ENCODE measurements at places on chromosomes 16 and 17.

DNA sequence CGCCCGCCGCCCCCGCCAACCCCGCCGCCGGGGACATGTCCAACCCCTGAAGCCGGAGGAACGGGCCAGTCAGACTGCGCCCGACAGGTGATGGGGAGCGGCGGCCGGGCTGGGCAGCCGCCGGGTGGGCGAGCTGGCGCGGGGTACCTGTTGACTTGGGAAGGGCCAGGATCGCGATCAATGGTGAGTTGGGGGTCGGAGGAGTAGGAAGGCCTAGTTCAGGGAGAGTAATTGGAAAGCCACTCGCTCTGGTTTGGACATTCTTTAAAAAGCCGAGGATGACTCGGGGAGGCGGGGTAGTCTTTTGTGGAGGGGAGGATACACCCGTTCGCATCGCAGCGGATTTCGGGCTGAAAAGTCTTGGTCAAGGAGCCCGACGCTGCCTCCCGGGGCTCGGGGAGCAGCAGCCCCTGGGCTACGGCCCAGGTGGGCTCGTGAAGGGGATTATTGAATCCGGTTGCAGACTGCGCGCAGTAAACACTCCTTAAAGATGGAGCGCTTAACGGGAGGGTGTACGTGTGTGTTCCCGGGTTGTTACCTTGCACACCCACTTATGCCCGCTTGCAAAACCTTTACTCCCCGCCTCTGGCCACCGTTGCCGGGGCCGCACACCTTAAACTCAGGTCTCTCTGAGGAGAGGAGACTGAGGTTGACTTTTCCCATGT lies 123.8 kb downstream of the GOSR1 start:
- peak; percentile 3 for DNase-seq

GRCh38 chr16:81625544-81626153 lies 153.4 kb upstream of the PLCG2 start:
- DNase-seq = no peak

- no peak for DNase-seq
These were observed 13.4 kb downstream of the OSBPL7 start for GRCh38 chr17:47808036-47808829.

DNA sequence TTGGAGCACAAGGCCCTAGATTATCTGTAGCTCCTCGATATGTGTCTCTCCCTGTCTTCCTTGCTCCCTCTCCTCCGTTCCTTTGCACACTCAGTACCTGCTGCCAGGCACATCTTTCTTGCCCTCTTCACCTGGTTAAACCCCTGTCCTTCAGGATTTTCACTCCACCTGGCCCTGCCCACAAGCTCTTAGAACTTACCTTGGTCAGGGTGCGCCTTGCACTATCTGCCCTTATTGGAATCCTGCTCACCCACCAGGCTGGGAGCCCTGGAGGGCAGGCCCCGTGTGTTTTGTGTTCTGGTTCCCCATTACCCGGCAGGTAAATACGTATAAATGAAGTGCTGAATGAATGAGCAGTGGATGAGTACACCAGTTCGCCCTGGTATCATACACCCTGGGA lies 54.6 kb downstream of the MARCHF10 start:
- DNase-seq = no peak

- DNase-seq = no peak
These were observed 55.1 kb upstream of the LGALS9 start for GRCh38 chr17:27575912-27576252.

GRCh38 chr17:859824-860195 lies 77.7 kb downstream of the MRM3 start:
- DNase-seq = no peak

- DNase-seq = no peak
These were observed 24.9 kb downstream of the CCL4 start for GRCh38 chr17:36128411-36128978.

GRCh38 chr17:71803656-71804284 lies 317.1 kb upstream of the SOX9 start:
- DNase-seq = no peak

- no peak for DNase-seq
These were observed 7.4 kb downstream of the ZNF594 start for GRCh38 chr17:5184288-5184687.

GRCh38 chr17:72977771-72978417 lies 114.6 kb downstream of the SLC39A11 start:
- DNase-seq = no peak

- DNase-seq = no peak
These were observed 5.0 kb upstream of the ADGRG1 start for GRCh38 chr16:57623251-57624043.

GRCh38 chr17:8345951-8346665 lies 6.5 kb downstream of the ODF4 start:
- no peak for DNase-seq

GRCh38 chr16:11597235-11598095 lies 10.7 kb upstream of the LITAF start:
- DNase-seq = no peak

DNA sequence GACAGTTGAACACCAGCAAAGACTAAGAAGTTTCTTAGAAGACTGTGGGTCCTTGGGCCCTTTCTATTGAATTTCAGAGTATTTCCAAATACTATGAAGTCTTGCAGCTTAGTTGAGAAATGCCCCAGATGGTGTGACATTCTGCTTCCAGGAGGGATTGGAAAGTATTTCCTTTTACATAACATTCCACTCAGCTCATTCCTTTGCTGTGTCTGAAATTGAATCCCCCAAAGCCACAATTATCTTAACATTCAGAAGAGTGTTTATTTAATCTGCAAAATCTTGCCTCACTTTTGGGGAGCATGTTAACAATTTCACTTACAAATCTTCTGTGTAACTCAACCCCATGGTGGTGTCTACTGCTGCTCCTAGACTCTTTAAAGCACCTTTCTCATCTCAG lies 307.7 kb downstream of the WWOX start:
- DNase-seq = no peak

- no peak for DNase-seq
These were observed 277.1 kb downstream of the CEP112 start for GRCh38 chr17:65914784-65915342.

- DNase-seq = no peak
These were observed 102.3 kb downstream of the NPIPB11 start for GRCh38 chr16:29304251-29304650.

- no peak for DNase-seq
These were observed 17.5 kb downstream of the SLFN12L start for GRCh38 chr17:35519906-35520442.

DNA sequence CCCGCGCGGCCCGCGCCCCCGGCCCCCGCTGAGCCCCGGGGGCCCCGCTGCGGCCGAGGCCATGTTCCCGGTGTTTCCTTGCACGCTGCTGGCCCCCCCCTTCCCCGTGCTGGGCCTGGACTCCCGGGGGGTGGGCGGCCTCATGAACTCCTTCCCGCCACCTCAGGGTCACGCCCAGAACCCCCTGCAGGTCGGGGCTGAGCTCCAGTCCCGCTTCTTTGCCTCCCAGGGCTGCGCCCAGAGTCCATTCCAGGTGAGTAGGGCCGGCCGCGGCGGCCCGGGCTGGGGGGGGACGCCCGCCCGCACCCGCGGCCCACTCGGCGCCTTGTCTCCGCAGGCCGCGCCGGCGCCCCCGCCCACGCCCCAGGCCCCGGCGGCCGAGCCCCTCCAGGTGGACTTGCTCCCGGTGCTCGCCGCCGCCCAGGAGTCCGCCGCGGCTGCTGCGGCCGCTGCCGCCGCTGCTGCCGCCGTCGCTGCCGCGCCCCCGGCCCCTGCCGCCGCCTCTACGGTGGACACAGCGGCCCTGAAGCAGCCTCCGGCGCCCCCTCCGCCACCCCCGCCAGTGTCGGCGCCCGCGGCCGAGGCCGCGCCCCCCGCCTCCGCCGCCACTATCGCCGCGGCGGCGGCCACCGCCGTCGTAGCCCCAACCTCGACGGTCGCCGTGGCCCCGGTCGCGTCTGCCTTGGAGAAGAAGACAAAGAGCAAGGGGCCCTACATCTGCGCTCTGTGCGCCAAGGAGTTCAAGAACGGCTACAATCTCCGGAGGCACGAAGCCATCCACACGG lies 504 bp downstream of the MAZ start:
- no peak for DNase-seq

DNA sequence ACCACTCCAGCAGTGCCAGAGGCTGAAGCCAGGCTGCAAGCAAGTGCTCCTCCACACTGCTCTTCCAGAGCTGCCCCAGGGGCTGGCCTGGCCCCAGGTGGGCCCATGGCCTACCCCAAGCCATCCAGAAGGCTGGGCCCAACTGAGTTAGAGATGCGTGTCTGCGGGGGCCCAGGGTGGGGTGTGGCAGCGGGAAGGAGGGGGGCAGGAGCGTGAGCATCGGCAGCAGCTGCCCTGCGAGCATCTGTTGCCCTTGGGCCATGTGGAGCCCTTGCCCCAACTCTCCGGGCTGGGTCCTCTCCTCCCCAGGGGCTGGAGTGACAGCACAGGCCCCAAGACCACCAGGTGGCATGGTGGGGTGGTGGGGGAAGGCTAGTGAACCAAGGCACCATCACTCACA lies 7.3 kb upstream of the SREBF1 start:
- no peak for DNase-seq

DNA sequence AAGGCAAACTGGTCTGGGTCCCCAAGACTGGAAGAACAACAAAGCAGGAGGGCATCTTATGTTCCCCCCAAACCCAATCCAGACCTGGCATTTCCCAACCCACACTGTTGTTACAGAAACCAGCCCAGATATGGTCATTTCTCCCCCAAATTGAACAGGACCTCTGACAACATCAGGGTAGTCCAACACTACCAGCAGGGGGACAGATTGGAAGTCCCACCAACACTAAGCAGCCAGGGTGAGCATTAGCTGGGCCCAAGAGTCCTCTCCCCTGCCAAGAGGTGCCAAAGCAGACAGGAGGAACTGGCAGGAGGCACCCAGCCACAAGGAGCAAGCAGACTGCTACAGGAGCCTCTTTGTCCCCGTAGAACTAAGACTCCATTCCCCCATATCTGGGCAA lies 29.3 kb upstream of the CNEP1R1 start:
- DNase-seq = no peak
